Activated CD4-positive, alpha-beta T cell treated with anti-CD3 and anti-CD28 coated beads for 24 hours (primary cell): ENCODE measurements at places on chromosomes 16 and 17.

- no peak for DNase-seq
Measured at GRCh38 chr17:61431594-61432311, 20.5 kb upstream of the TBX4 start.

- no peak for DNase-seq
Measured at GRCh38 chr16:6642271-6642670, 690.4 kb upstream of the RBFOX1 start.

- DNase-seq: no peak
Measured at GRCh38 chr17:45677770-45678169, 106.3 kb upstream of the CRHR1 start.

- DNase-seq: no peak
Measured at GRCh38 chr17:14305785-14306496, 5.1 kb downstream of the HS3ST3B1 start.

GRCh38 chr17:82657926-82658325 is 9.7 kb upstream of the WDR45B start:
- no peak for DNase-seq

- DNase-seq: no peak
Measured at GRCh38 chr16:64459821-64460220, 662.0 kb downstream of the CDH11 start.

DNA sequence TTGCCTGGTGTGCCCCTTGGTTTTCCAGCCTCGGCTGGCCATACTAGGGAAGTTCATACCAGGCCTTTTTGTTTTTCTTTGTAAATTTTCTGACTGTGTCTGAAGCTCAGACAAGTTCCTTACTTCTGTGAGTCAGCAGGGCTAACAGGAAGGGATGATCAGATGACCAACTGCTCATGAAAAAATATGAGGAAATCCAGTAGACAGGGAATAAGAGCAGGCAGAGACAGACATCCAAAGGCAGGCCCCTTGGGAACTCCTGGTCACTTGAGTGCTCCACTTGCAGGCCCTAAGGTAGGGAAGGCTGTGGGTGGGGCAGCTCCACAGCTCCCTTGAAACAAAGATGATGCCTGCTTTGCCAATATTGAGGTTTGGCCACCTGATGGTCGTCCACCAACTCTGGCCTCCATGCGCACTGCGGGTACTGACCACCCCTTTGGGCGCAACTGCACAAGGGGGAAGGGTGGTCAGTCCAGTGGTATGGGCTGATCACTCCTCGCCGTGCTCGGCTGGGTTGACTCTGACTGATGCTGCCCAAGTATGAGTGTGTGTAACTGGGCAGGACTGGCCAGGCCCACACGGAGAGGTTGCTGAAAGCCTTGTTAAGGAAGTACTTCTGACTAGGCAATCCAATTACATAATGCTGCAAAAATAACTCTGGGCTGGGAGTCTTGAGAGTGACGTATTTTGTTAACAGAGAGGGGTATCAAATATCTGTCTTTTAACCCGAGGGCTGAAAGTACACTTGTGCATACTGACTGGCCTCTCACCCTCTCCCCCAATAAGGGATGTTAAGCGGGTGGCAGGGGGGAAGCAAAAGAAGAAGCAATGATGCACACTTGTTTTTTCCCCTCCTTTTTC is 20.8 kb upstream of the ZFHX3 start:
- no peak for DNase-seq

DNA sequence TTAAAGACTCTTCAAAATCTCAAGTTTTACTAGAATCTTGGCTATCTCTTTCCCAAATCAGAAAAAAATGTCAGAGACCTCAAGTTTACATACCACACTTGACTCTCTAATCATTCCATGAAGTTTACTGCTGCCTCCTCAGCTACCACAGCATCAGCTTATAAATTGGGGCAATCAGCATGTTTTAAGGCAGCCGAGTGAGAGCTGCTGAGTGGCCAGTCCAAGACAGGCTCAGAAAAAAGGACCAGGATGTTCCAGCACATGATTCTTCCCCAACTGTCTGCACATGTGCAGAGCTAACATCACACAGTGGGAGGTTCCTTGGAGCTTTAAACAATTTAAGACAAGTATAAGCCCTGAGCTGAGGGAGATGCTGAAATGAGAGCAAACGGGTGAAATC is 140.6 kb upstream of the NUDT7 start:
- DNase-seq: no peak

GRCh38 chr16:83472776-83473501 is 334.8 kb upstream of the HSBP1 start:
- no peak for DNase-seq

DNA sequence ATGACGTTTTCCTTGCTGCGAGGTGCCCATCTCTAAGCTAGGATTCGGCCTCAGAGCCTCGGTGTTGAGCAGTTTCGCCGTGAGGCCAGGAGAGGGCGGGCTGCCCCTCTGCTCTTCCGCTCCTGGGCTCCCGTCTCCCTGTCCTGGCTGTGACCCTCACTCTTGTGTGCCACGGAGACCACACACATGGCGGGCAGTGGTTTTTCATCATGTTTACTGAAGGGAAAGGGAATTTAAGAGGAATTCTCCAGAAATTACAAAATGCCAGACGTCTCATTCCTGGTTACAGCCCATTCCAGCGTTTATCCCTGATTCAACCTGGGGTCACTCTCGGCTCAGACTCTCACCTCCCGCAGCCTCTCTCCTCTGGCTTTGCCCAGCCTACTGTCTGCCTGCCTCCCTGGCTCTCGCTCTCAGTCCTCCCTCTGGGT is 96.8 kb upstream of the ELAC2 start:
- no peak for DNase-seq

DNA sequence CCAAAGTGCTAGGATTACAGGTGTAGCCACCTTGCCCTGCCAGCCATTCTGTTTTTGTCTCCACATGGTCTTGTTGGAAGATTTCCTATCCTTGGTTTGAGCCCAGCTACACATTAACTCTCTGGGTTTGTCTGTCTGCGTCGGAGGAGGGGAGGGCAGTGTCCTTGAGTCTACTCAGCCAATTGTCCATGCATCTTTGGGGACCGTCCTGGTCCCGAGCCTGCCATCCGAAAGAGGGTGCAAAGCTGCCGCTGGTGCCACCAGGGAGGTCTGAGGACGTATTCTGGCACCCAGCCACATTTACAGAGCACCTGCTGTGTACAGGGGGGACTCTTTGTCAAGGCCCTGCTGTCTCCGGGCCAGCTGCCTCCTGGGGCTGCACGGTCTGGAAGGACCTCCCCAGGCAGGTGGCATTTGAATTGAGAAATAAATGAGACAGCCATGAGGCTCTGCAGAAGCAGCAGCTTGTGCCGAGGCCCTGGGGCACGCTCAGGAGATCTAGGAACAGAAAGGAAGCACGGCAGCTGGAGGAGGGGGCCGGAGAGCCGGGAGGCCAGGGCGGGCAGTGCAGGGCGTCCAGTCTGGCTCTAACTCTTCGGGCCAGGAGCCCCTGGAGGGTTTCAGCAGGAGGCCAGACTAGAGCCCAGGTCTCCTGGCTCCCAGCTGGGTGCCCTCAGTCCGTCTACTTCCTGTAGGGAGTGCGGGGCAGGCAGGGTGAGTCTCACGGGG is 1.5 kb downstream of the CYBA start:
- no peak for DNase-seq

GRCh38 chr16:25045696-25046381 is 30.7 kb upstream of the ARHGAP17 start:
- DNase-seq: no peak

GRCh38 chr16:61879306-61879705 is 156.9 kb downstream of the CDH8 start:
- DNase-seq: no peak

GRCh38 chr17:74417178-74418045 is 14.5 kb upstream of the GPRC5C start:
- no peak for DNase-seq

- DNase-seq: peak; percentile 49
Measured at GRCh38 chr17:4375039-4375748, 8.7 kb upstream of the UBE2G1 start.

DNA sequence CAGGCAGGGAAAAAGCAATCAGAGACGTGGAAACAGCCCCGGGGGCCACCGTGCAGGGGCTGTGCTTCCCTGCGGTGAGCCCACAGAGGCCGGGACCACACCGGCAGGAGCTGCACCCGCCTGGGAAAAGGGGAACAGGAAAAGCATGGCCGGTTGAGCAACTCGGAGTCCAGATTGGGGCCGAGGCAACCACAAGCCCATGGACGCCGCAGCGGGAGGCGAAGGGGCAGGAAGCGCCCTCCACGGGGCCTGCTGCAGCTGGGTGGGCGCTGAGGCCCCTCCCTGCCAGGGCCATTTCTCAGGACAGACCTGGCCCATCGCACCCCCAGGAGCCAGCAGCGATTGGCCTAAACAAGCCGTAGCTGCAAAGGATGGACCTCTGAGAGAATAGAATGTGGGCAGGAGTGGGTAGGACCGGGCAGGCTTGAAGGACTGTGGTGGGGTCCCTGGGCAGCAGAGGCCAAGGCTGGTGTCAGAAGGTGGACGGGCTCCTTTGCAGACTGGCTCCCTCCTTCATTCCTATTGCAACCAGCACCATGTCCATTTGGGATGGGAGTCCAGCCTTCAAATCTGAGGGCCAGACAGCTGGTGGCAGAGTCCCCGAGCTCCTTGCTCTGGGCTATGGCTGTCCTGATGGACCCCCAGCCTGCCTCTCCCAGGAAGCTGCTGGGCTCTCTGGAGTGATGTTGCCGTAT is 30.4 kb downstream of the COX4I1 start:
- no peak for DNase-seq

- no peak for DNase-seq
Measured at GRCh38 chr17:21467739-21468490, 91.8 kb downstream of the KCNJ12 start.

- DNase-seq: no peak
Measured at GRCh38 chr16:90053902-90054500, 23.1 kb downstream of the PRDM7 start.

GRCh38 chr16:29984137-29984763 is 10.6 kb downstream of the TAOK2 start:
- DNase-seq: no peak

DNA sequence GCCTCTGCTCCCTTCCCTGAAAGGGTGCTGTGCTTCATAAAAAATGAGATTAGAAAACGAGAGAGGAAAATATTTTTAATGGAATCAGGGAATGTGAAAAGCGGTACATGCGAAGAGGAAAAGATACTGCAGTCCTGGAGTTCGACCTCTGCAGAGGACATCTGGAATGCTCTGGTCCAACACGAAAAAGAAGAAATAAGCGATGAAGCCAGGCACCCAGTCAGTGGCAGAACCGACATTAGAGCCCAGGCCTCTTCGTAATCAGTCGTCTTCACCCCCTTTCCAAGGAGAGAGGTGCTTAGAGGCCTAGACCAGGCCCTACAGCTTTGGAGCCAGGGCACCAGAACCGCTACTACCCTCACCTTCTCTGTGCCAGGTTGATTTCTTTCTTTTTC is 459 bp upstream of the MARCHF10 start:
- DNase-seq: no peak

DNA sequence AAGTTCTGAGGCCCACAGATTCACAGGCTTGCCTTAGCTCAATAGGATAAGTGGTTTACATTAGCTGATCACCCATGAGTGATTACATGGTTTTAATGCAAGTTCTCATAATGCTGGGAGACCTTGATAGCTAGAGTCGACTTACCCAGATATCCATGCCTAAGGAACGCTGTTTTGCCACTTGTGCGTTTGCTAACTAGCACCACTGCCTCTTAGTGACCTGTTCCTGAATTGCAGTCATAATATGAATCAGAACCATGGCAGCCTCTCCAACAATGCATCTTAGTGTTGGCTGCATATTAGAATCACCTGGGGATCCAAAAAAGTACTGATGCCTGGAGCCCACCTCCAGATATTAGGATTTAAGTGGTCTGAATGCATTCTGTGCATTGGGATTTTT is 251.1 kb upstream of the CDH5 start:
- DNase-seq: no peak

DNA sequence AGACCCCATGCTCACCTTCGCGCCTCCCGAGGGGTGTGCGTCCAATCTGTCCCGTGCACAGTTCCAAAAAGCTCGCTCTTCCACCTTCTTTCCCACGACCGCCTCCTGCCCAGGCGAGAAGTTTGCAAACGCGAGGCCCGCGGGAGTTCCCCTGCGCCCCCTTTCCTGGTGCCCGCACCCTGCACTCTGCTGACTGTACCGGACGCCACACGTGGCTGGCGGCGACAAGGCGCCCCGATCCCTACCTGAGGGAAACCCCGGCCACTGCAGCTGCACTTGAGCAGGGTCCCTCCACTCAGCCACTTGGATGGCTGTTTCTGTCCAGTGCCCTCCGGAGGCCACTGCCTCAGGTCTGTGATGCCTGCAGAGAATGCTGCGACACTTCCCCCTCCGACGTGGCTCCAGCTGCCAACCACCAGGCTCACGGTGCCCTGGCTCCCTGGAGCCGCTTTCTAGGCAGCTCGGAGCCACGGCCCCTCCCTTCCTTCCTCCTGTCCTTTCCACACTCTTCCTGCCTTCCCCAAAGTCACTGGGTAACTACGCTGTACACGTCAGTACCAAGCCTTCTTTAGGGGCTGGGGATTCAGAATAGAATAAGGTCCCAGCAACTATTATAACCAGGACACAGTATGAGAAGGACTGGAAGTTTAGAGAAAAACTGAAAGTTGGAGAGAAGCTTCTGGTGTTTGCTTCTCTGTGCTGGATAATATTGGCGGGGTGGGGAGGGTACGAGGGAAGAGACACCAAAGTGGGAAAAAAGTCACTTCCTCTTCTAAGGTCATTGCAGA is at the start of gene MLKL:
MLKL (minus strand) TSS at position 425 of the 788 bp plus-strand sequence. CDS start 5,105 bp downstream, outside the sequence.
- DNase-seq: peak; percentile 38

DNA sequence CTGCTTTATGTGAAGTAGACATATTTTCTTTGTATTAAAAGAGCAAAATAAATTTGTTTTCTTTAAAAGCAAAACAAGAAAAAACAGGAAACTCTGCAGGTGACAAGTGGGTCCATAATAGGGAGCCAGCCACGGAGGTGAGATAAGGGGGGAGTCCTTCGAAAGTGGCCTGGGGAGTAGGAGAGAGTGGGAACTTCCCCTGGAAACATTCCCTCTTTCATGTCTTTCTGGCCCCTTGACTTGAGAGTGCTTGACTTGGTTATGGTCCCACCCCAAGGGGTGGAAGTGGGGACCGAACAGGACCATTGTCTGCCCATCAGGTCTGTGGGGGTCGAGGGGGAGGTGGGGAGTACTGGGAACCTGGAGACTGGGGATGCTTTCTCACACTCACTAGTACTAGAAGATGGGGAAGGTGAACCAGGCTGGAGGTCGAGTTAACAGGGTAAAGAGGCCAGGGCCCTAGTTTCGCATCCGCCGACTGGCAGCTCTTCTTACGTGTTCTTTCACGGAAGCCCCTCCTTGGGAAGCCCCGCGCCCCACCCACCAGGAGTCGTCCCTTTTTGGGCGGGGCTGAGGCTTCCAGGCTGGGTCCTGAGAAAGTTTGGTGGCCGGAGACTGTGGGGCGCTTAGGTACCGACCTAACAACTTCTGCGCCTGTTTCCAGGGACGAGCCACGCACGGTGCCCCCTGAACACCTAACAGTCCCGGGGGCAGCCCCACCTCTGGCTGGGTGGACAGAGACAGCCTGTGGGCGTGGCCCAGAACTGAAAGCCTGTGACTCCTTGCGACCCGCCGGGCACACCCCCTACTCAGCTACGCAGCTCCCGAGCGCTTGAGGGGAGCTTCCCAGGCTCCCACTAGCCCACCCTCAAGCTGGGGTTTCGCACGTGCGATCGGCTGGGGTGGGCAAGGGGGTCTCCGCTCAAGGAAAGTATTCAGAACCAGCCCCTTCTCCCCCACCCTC is 790 bp downstream of the TRADD start:
- peak; percentile 70 for DNase-seq
